NCI-H187 treated with DMSO at 0.1 percent for 48 hours (cell line): ENCODE measurements at places on chromosomes 13 and 19.

DNA sequence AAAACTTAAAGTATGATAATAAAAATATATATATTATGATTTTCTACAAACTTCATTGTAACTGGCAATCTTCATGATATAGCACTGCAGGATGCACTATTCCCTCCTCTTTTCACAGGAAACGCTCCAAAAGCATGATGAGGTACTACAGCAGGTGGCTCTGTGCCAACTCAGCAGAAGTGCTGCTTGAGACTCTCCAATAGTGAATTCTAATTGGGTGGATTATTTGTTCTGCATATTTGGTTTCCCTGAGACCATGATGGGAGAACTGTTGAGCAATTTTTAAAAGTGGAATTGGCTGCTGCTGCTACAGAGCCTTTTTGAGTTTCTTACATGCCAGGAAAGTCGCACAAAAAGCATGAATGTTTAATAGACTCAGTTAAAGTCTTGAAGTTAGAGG is 1782.4 kb upstream of the PCDH20 start:
- DNase-seq, result no peak

DNA sequence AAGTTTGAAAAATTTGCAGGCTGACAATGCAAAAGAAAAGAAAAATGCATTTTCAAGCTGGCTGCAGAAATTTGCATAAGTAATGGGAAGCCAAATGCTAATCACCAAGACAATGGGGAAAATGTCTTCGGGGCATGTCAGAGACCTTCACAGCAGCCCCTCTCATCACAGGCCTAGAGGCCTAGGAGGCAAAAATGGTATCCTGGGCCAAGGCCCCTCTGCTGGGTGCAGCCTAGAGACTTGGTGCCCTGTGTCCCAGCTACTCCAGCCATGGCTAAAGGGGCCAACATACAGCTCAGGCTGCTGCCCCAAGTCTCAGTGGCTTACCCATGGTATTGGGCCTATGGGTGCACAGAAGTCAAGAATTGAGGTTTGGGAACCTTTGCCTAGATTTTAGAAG is 155.2 kb downstream of the B3GLCT start:
- DNase-seq, result no peak

GRCh38 chr13:101415358-101416174 is 742 bp downstream of the NALCN start:
- no peak for DNase-seq

GRCh38 chr13:99916366-99917103 is 55.0 kb downstream of the ZIC5 start:
- DNase-seq, result peak; percentile 77

DNA sequence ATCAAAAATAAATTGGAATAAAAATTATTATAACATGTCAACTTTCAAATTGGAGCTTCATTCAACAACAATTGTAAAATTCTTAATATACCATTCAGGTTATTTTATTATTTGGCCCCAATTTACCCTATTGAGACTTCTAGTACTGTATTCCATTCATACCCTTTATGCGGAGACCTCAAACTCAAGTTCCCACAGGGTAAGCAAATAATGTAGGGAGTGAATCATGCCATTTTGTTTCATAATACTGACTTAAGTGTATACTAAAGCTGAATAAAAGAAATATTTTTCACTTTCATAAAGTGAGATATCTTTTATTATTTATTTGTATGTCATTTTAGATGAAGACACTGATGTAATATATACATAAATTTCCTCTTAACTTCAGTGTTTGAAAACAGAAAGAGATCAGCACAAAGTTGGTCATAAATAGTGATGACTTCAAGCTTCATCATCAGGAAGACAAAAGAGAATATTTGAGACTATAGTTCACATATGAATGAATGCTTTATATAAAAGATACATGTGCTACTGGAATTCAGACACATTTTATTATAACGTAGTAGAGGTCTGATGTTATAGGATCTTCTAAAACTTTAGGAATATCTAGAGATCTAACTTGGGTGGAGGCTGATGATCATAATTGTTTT is 894.4 kb upstream of the PCDH9 start:
- no peak for DNase-seq

DNA sequence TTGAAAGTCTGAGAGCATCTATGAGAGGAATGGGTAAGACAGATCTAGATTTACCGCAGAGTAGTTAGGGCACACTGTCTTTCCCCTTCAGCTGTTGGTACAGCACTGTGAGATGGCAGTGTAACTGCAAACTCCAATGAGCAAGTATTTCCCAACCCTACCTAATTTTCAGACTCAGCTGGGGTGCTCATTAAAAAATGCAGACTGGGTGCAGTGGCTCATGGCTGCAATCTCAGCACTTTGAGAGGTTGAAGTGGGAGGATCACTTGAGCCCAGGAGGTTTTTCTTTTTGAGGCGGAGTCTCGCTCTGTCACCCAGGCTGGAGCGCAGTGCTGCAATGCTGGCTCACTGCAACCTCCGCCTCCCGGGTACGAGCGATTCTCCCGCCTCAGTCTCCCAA is 12.6 kb downstream of the QPCTL start:
- DNase-seq, result no peak

- no peak for DNase-seq
Observed at GRCh38 chr19:41174297-41174928, 18.6 kb upstream of the CYP2S1 start.

- no peak for DNase-seq
Observed at GRCh38 chr19:12364391-12365235, 870 bp downstream of the ZNF442 start.

- no peak for DNase-seq
Observed at GRCh38 chr13:98540476-98540875, 36.4 kb downstream of the STK24 start.

GRCh38 chr13:105448811-105449210 is 1086.7 kb downstream of the EFNB2 start:
- DNase-seq, result no peak

DNA sequence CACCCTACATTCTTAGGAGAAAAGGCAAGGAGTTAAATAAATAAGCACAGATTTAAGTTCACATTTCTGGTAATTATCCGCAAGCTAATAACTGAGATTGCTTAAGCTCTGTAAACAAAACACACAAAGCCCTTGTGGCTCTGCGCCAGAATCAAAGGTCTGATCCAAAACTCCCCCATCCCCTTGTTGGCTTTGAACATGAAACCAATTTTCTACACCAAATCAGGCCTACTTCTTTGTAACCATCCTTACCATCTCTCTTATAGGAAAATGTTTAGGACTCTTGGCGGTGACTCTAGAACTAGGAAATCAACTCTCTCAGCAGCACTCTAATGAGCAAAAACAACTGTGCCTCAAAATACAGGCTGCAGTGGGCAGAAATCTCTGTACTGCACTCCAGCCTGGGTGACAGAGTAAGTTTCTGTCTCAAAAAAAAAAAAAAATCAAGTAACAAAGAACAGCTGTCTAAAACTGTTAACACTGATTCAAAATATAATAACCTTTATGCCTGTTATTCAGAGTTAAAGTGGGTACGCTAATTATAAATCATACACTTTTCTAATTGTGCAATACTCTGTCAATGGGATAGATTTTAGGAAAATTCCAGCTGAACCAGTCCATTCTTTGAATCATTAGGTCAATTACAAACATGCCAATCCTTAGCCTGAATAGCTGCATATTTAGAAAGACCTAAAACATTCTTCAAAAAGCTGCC is 25.8 kb downstream of the ABCC4 start:
- no peak for DNase-seq

DNA sequence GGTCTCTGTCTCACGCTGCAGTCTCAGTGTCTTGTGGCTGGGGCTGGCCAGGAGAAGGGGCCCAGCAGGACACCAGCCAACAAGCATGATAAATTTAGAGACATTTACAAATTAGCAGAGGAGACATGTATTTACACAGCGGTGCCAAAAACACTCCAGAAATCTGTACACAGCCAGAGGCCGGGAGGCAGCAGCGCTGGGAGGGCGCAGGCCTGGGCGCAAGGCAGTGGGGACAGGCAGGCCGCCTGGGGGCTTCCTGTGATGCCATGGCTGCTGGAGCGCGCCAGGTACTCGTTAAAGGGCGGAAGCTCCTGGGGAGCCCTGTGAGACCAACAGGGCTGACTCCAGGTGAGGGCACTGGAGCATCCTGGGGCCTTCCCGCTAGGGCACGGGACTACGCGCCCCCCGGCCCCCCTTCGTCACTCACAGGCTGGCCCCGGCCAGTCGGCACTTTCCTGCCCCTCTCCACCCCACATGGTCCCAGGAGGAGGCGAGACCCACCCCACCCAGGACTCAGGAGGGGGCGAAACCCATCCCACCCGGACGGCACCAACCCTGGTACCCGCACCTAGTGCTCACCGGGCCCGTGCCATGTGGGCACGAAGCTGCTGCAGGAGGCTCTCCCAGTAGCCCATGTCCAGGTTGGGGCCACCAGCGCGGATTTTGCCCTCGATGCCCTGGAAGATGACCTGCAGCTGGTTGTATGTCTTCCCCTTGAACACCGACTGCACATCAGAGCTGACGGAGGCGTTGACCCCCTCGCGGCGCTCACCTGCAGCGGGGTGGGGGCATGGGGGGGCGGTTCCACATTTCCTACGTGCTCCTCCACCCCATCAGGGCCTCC is 7.4 kb upstream of the TBXA2R start:
- DNase-seq, result no peak

DNA sequence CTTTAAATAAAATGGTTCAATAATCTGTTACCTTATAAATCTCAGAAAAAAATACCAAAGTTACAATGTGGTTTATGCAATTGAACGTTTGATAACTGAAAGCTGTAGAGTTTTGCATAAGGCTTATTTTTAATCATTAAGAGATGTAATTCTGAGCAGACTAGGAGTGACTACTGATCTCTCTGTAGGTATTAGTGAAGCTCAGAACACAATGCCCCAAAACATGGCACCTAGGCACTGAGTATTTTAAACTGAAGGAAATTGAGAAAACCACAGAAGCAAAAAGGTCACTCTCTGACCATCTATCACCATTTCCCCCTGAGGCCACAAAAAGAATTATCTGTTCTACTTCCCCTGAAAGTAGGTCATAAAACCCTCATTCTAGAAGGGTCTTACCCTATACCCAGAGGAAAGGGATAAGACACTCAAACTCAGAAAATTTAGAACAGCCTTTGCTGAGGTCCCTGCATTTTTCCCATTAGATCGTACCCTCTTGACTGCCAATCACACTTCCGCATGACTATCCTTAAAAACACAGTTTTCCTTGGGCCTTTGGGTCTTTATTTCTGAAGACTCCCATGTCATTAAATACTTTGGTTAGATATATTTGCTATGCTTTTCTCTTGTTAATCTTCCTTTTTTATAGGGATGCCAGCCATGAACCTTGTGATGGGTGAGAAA is 158.1 kb downstream of the PCDH9 start:
- no peak for DNase-seq

DNA sequence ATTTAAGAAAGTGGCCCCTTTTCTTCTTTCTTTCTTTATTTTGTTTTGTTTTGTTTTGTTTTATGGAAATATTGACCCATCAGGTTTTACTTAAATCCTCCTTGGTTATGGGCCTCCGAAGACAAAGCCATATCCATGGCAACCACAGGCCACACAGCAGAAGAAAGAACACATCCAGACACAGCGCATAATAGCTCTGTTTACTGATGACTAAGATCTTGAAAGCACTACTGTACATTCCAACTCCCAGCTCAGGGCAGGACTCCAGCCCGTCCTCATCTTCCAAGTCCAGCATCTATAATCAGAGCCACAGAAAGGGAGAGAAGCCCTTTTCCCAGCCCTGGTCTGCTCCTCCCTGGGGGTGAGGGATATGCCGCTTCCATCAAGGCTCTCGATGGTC is 84.3 kb downstream of the NUFIP1 start:
- no peak for DNase-seq

- no peak for DNase-seq
Observed at GRCh38 chr13:45331123-45331619, 9.8 kb downstream of the TPT1 start.

- DNase-seq, result peak; percentile 86
Observed at GRCh38 chr13:94433055-94433961, 46.2 kb downstream of the DCT start.

- DNase-seq, result no peak
Observed at GRCh38 chr19:19610376-19611202, 7.9 kb downstream of the PBX4 start.

- no peak for DNase-seq
Observed at GRCh38 chr13:71803066-71803465, 63.9 kb downstream of the DACH1 start.

GRCh38 chr19:49551531-49551930 is 23.7 kb downstream of the RCN3 start:
- DNase-seq, result no peak

- DNase-seq, result no peak
Observed at GRCh38 chr13:113112893-113113845, 7.6 kb downstream of the F7 start.

DNA sequence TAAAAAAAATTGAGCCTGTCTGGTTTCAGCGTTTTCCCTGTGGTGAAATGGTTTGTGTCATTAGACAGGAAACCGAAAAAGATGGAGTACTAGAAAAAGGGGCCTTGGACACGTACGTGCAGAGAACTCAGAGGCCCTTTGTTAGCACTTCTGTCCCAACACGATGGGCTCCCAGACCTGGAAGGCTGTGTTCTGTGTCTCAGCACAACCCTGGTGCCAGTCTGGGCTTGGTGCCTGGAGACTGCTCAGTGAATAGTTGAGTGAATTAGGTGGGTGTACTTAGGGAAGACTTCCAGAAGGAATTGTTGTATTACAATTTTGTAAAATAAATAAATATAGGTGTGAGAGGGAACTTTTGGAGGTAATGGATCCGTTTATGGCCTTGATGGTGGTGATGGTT is 8.7 kb downstream of the ZNF71 start:
- DNase-seq, result no peak

DNA sequence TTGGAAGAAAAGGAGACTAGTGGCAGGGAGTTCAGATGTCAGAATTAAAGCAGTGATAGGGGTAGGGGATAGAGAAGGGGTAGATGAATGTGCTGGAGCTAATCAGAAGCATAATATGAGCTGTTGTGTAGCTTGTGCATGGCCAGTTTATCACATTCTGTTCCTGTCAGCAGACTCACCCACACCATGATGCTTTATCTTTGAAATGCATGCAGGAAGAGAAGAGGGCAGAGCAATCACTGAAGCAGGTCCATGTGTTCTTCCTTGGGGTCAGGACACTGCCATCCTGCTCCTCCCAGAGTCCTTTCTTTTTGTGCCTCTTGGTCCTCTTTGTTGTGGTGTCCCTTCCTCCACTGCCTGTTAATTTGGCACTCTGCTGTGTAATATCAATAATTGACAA is 5.8 kb downstream of the CHAMP1 start:
- DNase-seq, result no peak

- DNase-seq, result no peak
Observed at GRCh38 chr13:96181911-96182310, 92.0 kb downstream of the HS6ST3 start.

- no peak for DNase-seq
Observed at GRCh38 chr19:4369888-4370260, 26.5 kb downstream of the MPND start.
